ENCODE measurements at places on chromosomes 16 and 17. TPM values are rescaled to one million over a fixed set of nuclear protein-coding genes. Genes with fewer than 3 reads are reported as not detected.

GRCh38 chr17:38748149-38748891 lies at the start of gene PCGF2:
Gene PCGF2 (minus strand): TSS chr17:38748336. CDS start chr17:38740402, 7,934 bp downstream.
- peak; percentile 93 for DNase-seq

DNA sequence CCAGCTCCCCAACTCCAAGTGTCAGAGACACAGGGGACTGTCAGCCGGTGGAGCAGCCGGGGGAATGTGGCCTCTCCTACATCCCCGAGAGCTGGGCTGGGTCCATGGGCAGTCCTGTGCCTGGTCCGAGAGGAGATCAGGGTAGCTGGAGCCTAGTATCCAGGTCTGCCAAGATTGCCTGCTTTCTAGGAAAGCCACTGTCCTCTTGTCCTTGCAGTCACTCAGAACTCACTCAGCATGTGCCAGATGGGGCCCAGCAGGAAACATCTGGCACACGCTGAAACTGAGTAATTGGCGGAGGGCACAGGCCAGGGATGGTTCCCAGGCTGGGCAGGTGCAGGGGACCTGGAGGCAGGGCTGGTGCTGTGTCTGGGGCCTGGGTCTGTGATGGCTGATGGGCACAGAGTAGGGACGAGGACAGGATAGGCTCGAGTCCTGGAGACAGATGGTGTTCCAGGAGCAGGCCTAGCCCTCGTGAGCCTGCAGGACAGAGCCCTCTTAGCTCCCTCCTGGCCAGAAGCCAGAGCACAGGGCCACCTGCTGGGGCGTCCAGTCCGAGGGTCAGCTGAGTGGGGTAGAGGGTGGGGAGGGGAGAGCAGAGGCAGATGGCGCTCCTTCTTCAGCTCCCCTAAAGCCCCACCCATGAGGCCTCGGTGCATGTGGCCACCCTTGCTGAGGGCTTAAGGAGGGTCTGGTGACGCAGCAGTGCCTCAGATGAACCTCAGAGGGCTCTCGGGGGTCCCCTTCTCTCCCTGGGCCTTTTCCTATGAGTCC lies 31.1 kb downstream of the ADCY7 start:
- peak; percentile 68 for DNase-seq

DNA sequence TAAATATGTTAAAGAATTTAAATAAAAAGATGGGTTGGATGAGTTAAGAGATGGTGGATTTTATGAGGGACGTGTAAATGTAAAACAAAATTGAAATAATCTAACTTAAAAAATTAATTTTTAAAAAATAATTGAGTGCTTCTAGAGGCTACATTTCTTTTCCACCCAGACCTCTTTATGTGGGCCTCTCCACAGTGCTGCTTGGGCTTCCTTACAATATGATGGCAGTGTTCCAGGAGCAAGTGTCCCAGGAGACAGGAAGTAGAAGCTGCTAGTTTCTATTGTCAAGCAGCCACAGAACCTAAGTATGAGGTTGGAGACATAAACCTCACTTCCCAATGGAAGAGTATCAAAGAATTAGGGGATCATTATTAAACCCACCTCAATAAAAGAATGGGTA lies 205.7 kb upstream of the CPHXL start:
- DNase-seq, result no peak

- no peak for DNase-seq
These were observed 8.6 kb upstream of the ENPP7 start for GRCh38 chr17:79721993-79722671.

DNA sequence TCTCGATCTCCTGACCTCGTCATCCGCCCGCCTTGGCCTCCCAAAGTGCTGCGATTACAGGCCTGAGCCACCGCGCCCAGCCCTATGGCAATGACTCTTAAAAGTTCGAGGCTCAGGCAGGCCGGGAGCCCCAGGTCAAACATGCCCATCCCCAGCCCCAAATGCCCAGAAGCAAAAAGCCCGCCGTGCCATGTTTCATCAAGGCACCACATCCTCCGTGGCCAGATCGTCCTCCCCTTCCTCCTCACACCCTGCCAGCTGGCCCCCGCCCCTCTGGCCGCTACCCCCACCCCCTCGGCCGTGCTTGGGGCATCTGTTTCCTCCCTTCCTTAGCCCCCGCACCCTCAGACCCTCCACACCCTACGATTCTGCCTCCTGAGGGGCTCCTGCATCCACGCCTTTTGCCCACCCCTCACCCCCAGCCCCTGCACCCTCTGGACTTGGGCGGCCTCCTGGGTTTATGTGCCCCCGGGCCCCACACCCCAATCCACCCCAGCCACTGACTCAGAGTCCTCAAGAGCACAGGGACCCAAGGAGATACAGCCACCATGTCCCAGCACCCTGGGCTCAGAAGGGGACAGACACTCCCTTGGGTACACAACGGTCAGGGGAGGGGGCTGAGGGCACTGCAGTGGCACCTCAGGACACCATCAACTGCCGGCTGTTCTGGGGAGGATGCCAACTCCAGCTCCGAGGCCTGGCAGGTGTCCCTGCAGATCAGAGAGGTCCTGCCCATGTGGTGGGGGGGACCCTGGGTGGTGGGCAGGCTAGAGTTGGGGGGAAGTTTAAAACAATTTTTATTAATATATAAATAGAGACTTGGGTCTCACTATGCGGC lies 7.1 kb downstream of the CTRB1 start:
- no peak for DNase-seq

DNA sequence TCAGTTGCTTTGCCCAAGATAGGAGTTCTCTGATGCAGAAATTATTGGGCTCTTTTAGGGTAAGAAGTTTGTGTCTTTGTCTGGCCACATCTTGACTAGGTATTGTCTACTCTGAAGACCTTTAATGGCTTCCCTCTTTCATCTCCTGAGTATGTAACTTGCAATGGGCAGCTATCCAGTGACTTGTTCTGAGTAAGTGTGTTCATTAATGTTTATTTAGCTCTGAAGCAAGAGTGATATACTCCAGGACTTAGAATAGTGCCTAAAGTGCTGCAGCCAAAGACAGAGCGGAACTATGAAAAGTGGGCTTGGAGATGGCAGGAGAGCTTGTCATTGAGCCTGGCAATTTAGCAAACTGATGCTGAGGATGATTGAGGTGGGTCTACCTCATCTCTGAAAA lies 8.8 kb upstream of the TANGO6 start:
- DNase-seq, result no peak

The C17orf50 gene
- not detected for total RNA-seq

The CYBA gene
- 26.8 TPM for total RNA-seq

The PRR29 gene
- total RNA-seq, result 0.51 TPM

GRCh38 chr16:72913551-72913950 lies 134.4 kb downstream of the ZFHX3 start:
- no peak for DNase-seq

- DNase-seq, result no peak
These were observed 8.3 kb downstream of the MYO15B start for GRCh38 chr17:75595920-75596313.

DNA sequence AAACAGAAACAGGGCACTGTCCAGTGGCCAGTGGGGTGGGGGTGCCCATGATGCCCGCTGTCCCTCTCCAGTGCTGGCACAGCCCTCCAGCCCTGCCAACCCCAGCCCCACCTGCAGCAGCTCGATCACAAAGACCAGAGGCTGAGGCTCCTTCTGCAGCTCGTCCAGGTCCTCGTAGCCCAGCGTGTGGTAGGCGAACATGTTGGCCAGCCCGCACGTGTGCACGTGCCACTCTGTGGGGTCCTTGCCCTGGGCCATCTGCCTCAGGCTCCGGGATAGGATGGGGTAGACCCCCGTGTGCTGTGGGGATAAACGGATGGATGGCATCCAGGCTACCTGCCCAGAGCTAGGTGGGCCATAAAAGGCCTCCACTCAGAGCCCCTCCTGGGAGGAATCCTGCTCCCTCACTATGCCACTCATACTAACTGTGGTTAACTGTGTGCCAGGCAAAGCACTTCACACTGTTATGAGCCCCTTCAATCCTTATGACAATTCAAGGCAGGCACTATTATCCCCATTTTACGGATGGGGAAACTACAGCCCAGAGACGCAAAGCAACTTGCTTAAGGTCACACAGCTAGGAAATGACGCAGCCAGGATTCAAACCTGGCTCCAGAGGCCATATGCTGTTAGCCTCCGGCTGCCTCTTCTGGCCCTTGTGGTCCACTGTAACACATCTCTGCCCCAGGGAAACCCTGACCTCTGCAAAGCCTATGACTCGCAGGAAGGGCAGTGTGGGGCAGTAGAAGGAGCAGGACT lies 6.5 kb downstream of the AIPL1 start:
- no peak for DNase-seq

DNA sequence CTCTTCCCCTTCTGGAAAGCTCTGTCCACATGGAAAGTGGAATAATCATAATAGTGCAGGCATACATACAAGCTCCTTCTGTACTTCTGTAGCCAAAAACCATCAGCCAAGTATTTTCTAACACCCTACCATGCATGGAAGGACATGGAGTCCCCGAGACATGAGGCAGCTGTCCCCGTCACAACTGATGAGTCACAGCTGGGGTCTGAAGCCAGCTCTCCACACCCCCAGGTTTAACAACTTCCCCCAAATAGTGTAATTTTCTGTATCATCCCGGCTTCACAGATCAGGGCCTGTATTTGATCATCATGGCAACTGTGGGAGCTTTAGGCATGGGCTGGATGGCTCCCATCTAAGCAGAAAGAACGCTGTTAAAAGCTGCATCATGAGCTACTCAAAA lies 16.6 kb downstream of the C16orf96 start:
- DNase-seq, result no peak

The ZNF213 gene
- 7.5 TPM for total RNA-seq

The PIEZO1 gene
- 20.4 TPM for total RNA-seq

DNA sequence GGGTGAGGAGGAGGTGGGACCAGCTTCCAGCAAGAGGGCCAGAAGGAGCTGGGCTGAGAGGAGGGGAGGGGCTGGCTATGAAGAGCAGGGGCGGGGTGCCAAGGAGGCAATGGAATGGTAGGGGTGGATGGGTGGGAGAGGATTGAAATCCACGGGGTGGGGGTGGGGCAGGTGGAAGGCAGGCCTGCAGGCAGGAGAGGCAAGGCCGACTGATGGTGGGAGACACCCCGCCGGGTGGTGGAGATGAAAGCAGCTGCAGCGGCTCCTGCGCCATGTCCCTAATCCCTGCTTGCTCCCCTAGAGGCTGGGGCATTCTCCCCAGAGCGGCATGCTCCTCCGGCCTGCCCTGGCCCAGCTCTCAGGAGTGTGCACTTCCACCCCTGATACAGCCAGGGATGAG lies 27.8 kb upstream of the TAC4 start:
- no peak for DNase-seq

Data from cardiac septum (tissue), 1 donor.